ENCODE measurements at places on chromosomes 5 and 9.

DNA sequence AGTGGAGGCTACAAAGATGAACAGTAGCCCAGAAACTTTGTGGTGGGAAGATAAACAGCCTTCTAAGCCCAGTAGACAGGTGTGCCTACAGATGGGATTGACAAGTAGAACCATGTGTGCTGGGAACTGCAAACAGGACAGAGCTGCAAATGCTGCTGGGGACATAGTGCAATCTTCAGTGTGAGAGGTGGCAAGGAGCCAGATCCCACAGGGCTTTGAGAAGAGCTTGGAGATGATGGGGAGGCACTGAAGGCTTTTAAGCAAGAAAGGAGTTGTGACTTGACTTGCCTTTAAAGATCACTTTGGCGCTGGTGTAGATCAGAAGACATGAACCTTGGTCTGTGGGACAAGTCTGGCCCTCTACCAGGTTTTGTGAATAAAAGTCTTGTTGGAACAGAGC lies 675.2 kb downstream of the ACTL7B start:
- no peak for DNase-seq

DNA sequence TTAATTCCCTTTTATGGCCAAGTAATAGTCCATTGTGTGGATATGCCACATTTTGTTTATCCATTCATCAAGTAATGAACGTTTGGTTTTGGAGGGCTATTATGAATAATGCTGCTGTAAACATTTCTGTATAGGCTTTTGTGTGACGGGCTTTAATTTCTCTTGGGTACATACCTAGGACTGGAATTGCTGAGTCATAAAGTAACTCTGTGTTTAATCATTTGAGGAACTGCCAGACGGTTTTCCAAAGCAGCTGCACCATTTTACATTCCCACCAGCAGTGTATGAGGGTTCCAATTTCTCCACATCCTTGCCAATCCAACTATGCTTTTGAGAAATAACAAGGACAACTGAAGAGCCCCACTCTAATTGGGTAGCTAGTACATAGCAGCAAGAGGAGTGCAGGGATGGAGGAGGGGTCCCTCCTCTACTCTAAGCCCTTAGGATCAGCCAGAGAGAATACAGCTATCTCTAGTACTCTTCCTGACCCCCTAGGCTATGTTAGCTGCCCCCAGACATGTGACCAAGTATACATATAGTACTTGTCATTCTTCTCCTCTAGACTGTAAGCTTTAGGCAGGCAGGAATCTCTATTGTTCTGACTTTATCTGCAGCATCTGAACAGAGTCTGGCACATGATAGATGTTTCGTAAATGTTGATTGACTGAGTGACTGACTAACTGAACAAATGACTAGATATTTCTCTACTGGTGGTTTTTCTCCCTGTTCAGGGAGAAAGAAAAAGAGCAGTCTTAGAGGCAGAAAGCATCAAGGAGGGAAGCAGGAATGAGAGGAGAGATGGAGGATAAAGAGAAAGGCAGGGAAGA lies 22.1 kb upstream of the MATR3 start:
- peak; percentile 72 for DNase-seq

DNA sequence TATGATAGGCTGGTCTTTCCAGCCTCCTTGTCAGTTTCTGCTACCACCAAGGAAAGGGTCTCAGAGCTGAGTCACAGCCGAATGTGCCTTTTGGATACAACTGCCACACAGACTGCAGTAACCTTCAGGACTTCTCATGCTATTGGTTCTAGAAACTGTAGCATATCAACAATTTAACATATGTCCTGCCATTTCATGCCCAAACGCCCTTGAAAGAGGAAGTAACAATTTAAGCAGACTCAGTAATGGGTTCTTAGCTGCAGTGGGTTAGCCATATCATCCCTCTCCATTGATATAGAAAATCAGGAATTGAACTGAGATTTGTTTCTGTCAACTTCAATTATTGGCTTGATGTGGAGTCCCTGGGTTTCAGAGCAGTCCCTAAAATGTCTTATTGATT lies 4.1 kb upstream of the CLK4 start:
- DNase-seq, result no peak

- no peak for DNase-seq
Measured at GRCh38 chr9:21555911-21556310, 73.8 kb upstream of the IFNE start.

DNA sequence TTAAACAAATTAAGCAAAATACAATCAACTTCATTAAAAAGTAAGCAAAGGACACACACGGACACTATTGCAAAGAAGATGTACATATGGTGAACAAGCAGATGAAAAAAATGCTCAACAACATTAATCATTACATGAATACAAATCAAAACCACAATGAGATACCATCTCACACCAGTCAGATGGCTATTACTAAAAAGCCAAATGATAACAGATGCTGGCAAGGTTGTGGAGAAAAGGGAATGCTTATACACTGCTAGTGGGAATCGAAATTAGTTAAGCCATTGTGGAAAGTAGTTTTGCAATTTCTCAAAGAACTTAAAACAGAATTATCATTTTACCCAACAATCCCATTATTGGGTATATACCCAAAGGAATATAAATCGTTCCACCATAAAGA lies 636.2 kb upstream of the ST8SIA4 start:
- no peak for DNase-seq

DNA sequence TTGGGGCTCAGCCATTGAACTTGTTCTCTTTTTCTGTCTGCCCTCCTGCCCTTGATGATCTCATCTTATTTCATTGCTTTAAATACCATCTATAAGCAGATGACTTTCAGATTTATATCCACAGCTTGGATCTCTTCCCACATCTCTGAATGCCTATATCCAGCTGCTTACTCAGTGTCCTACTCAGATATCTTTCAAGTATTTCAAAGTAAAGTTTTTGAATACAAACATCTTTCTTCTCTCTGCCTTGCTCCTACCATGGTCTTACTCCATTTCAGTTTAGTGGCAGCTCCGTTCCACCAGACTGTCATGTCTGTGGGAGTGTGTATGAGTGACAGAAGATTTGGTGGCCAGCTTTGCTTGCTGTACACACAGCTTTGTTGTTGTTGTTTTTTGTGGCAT lies 59.7 kb downstream of the ERBIN start:
- DNase-seq, result peak; percentile 66

DNA sequence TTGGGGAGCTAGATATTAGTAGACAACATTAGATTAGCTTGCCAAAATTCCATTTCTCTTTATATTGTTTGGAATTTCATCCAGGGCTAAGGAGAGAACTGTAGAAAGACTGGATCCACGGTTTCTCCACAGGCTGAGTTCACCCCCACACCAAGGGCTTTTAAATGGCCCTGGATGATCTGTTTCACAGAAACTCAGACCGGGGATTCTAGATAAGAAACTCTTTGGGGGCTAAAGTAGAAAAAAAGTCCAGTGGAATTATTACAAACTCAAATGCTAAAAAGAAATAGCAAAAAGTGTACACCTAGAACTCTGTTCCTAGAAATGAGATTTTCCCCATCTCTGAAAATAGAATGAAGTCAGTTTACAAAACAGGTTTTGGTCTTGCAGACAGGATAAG lies 80.9 kb downstream of the SUSD1 start:
- DNase-seq, result no peak

DNA sequence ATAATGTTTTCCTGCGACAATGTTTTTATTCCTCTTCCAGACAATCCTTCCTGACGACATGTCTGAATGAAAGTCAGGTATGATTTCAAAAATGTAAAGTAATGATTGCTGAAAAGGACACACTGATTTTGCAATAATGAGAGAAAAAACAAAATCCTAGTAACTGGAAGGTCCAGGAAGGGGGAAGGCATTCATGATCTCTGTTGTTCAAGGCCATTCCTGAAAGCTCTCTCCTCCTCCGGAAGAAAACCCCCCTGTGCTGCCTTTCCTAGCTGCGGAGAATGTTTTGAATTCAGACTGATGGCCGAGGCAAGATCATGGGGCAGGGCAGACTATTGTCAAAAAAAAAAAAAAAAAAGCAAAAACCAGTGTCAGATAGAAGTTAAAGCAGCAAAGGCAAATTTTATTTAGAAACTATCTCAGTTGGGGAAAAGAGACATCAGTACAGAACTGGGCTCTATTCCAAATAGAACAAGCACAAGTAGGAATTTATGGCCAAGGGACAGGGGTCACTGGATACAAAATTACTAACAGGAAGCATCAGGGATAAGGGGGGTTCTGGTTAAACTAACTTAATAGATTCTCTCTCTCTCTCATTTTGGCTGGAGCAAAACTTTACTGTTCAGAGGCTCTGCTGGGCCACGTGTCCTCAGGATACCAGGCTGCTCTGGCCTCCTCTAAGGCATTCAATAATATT lies 36.5 kb upstream of the CTSV start:
- DNase-seq, result no peak

GRCh38 chr5:13501176-13501575 lies 443.3 kb downstream of the DNAH5 start:
- no peak for DNase-seq

DNA sequence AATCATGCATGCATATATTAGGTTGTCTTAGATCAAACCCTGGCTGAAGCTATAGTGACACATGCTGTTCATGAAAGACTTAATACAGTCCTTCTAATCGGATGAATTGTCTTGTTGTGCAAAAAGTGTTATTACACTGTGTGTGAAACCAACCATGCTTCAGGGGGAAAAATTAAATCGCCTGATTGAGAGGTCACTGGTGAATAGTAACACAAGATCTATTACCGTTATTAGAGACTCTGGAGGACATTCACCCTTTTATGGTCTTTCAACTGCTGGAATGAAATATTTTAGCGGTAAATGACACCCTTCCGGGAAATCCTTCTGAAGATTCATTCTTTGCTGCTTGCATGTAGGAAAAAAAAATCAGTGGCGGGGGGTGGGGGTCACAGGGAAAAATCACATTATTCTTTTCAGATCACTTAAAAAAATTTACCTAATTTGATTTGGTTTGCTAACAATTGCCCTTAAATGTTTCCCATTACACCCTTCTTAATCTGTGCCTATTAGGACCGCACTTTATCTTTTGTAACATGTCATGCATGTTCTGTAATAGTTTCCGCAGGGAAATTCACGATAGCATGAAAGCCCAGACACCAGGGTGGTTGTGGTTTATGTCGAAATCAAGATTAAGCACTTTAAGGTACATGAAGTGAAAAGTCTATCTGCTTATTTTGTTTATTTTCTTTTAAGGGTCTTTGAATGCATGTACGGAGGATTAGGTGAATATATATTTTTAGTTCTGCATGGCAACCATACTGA lies 120.6 kb downstream of the FOCAD start:
- DNase-seq, result no peak

DNA sequence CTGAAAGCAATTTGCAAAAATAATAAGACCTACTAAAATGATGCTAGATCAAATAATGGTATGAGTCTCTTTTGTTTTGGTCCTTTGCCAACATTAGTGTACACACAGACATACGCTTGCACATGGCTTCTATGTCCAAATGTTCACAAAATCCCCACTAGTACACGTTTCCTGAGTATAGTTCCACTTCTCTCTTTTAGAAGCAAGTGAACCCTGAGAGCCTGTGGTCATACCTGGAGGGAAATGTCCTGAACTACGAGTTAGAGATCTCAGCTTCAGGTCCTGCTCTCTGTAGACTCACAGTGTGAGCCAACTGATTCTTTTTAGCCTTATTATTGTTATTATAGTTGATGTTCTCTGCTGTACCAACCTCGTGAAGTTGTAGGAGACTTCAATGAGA lies 47.3 kb upstream of the ACTBL2 start:
- DNase-seq, result no peak

DNA sequence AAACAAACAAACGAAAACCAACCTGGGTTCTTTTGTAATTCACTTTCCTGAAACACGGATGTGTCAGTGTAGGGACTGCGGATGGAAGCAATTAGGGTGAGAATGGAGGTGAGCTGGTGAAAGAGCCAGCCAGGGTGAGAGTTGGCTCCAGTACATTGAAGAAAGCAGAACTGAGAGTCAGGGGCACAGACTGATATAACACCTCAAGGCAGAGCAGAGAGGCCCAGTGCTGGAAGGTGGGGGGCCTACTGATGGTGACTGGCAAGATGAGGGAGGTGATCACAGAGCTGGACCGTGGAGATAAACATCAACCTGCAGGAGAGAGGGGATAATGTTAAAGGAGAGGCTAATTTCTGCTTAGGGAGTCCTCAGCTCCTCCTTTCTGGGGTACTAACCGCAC lies 221.1 kb downstream of the MAN2A1 start:
- no peak for DNase-seq

DNA sequence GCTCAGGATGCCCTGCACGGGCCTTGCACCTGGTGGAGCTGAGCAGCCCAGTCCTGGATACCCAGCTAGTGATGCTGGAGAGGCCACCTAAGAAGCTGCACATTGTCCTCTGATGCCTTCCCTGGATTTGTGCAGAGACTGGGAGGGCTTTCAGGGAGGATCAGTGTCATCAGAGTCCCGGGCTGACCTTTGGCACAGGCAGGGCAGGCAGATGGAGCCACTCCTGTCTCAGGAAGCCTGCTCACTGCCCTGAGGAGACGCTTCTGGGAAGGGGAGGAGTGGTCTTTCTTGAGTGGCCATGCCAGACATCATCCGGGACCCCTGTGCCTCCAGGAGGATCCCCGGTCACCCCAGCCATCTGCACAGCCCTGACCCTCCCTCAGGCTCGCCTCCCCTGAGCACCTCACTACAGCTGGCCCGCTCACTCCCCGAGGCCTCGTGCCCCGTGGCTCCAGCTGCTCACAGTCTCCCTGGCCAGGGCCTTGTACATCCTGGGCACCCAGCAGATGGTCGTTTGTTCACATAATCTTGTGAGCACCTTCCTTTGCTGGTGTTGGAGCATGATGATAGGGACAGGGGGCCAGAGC lies 47.2 kb upstream of the FCN2 start:
- DNase-seq, result no peak

DNA sequence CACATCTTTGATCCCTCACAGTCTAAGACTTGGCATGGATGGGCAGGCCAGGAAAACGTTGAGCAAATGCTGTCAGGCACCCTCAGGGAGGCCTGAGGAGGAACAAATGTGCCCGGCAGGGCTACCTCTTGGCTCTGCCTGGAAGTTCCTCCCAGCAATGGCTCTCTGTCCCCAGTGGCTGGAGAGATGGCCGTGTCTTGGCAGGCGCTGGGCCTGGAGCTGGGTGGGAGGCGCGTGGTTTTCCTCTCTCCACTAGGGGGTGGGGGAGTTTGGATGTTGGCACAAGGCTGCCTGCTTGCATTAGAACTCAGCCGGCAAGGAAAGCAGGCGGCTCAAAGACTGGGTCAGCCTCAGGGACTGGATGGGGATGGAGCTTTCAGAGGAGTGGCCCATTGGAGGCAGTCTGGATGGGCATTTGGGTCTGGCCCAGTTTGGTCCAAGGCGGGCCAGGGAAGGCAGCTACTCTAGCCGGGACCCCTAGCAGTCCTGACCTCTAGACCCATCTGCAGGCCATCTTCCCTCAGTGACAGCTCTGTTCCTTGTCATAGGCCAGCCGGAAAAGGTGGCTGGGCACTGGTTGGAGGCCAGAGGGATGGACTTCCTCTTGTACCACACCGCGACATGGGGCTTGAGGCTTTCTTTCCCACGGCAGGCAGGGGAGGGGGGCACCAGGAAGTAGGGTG lies 68.2 kb upstream of the STC2 start:
- DNase-seq, result no peak

GRCh38 chr9:70587201-70587600 lies 172.7 kb upstream of the KLF9 start:
- DNase-seq, result no peak

- DNase-seq, result no peak
Measured at GRCh38 chr5:143094087-143094521, 309.4 kb downstream of the NR3C1 start.

- DNase-seq, result no peak
Measured at GRCh38 chr9:468766-469426, 254.2 kb downstream of the DOCK8 start.
